ENCODE measurements at places on chromosomes 16 and 17.

DNA sequence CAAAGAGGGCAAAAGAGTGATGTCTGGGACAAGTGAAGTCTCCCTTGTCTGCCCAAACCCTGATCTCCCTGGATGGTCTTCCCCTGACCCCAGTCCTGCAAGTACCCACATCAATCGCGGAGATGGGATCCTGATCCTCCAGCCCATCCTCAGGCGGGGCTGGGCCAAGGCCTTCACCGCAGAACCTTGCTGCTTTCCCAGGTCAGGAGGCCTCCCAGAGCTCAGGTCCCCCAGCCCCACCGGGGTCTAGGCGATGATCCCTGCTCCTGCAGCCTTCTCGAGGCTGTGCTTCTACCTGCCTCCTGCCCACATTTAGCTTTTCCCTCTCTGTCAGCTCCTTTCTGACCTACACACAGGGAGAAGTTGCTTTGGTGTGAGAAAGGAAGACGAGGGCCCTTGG, 6.3 kb downstream of the SLC12A4 start:
- no peak for DNase-seq

- DNase-seq: no peak
Measured at GRCh38 chr17:55532670-55533069, 21.4 kb upstream of the SMIM36 start.

GRCh38 chr17:18250259-18250658, 8.3 kb downstream of the FLII start:
- DNase-seq: no peak

DNA sequence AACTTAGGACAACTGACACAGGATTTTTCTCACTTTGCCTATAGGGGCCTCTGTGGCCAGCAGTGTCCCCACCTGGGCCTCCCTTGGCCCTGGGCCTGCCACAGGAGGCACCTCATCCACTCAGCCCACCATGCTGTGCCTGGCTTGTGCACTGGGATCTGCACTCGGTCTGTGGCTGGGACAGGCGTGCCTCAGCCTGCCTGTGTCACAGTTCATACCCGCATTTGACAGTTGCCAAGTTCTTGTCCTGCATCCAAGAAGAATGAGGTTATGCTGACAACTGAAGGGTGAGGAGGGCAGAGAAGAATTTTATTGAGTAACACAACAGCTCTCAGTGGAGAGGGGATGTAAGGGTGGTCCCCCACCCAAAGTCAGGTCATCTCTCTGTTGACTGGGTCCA, 36.0 kb downstream of the ZFP90 start:
- no peak for DNase-seq

- no peak for DNase-seq
Measured at GRCh38 chr16:25298165-25298872, 40.7 kb upstream of the ZKSCAN2 start.

GRCh38 chr16:82639666-82640336, 13.0 kb downstream of the CDH13 start:
- no peak for DNase-seq

- peak; percentile 65 for DNase-seq
Measured at GRCh38 chr16:81928271-81928918, 82.9 kb downstream of the SDR42E1 start.

GRCh38 chr17:16358394-16358793, 5.1 kb upstream of the CENPV start:
- DNase-seq: no peak

DNA sequence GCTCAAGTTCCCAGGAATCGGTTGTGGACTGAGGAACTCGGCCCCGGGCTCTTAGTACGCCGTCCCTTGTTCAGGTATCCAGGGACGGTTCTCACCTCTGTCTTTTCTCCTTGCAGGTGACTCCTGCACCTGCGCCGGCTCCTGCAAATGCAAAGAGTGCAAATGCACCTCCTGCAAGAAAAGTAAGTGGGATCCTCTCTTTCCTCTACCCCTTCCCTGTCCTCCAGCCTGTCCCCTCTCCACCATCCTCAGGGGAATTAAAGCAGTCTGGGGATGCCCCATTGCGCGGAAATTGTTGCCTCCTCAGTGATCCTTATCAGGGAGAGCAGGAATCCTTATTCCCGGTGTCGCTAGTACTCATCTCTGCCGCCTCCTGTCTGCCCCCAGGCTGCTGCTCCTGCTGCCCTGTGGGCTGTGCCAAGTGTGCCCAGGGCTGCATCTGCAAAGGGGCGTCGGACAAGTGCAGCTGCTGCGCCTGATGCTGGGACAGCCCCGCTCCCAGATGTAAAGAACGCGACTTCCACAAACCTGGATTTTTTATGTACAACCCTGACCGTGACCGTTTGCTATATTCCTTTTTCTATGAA, 585 bp downstream of the MT2A start:
- no peak for DNase-seq

GRCh38 chr17:57357830-57358430, 101.6 kb downstream of the MSI2 start:
- DNase-seq: no peak

DNA sequence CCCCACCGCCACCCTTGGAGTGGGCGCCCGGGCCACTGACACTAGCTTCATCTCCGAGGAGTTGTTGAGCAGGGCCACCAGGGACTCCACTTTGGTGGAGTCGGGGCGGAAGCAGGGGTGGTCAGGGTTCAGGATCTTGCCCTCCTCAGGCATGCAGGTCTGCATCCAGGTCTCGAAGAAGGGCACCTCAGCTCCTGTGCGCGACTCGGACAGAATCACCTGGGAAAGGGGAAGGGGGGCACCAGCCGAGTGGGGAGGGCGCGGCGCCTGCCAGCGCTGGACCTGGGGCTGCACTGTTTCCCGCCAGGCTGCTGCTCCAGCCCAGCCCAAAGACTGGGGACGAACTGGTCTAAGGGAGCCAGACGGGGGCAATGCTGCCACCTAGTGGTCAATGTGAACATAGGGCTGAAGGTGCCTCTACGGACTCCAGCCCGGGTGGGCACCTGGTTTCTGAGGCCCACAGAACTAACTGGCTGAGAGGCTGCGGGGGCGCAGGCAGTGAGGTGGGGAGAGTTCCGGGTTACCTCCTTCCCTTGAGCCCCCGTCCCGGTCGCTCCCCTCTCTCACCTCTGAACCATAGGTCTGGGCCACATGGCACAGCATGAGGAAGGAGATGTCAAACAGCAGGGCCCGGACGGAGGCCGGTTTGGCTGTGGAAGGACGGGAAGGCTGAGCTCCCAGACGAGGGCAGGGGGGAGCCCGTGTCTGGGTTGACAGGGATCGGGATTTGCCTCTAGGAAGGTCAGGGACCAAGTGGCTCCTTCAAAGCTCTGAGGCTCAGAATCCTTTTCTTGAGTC, 11.8 kb downstream of the CSF3 start:
- peak; percentile 78 for DNase-seq

- DNase-seq: no peak
Measured at GRCh38 chr17:17022011-17022410, 20.2 kb upstream of the MPRIP start.

- peak; percentile 55 for DNase-seq
Measured at GRCh38 chr16:79381603-79382042, 218.9 kb downstream of the MAF start.

- peak; percentile 45 for DNase-seq
Measured at GRCh38 chr16:80938004-80938878, 68.4 kb downstream of the CMC2 start.

DNA sequence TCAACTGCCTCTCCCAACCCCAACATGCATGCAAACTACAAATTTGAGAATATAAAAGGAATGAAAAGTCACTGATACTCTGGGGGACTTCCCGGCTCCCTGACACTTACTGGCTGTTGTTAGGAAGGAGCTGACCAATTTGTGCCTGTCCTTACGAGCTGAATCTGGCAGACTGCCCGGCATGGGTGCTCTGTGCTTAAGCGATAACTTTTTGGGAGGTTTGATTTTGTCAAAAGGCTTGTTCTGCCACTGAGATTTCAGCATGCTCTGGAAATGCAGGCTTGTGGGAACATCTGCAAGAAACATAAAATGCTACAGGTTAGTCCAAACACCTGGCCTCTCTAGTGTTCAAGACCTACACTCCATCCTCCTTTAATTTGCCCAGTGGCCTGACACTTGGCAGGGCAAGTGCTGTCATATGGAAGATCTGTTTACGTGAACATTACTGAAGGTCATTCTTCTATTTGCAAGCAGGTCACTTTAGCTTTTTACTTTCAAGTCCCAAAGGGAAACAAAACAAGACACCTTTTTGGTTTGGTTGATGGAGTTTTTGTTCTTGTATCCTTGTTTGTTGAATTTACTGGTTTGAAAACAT, 40.6 kb downstream of the STH start:
- DNase-seq: no peak

- DNase-seq: no peak
Measured at GRCh38 chr16:10239640-10240039, 57.4 kb upstream of the GRIN2A start.

GRCh38 chr16:26856791-26857190, 209.9 kb upstream of the C16orf82 start:
- no peak for DNase-seq

GRCh38 chr17:36072431-36073121, 8.5 kb downstream of the CCL18 start:
- DNase-seq: no peak

DNA sequence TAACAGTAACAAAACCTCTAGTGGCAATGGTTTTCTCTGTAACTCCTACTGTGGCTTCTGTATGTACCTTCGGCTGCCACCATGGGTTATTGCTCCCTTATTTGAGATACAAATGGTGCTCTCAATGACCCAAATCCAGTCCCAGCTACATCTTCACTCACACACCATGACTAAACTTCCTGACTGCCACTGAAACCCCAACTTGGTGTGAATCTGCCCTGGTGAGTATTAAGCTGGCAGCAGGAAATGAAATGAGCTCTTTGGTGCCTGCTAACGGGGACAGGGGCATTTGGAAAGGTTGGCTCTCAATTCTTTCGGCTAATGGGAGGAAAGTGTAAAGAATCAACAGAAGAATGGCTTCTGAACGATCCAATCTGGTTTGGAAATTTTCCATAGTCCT, 7.5 kb upstream of the SLC35B1 start:
- DNase-seq: no peak

- no peak for DNase-seq
Measured at GRCh38 chr16:56651586-56651985, at the start of gene MT1B. Gene MT1B, plus strand, starts transcription at chr16:56651886. Its CDS starts 68 bp downstream, at chr16:56651954.

Measured in brain (organoid and tissue), 16 donors.